Posterior vena cava (tissue), 2 donors: ENCODE measurements at places on chromosomes 6 and 20. TPM values are rescaled to one million over a fixed set of nuclear protein-coding genes. Genes with fewer than 3 reads are reported as not detected.

DNA sequence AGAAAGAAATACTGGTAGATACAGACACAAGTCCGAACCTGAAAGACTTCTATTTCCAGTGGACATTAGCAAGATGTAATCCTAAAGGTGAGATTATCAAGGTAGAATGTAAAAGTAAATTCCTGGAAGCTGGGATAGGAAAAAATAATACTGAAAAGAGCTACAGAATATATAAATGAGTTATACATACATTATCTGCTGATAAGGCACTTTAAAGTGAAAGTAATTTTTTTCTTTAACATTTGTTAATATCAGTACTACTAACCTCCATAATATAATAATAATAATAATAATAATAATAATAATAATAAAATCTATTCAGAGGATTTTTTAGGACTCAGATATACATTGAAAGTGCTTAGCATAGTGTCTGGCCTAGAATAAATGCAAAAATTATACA lies 102.5 kb downstream of the RFX6 start:
- no peak for DNase-seq

DNA sequence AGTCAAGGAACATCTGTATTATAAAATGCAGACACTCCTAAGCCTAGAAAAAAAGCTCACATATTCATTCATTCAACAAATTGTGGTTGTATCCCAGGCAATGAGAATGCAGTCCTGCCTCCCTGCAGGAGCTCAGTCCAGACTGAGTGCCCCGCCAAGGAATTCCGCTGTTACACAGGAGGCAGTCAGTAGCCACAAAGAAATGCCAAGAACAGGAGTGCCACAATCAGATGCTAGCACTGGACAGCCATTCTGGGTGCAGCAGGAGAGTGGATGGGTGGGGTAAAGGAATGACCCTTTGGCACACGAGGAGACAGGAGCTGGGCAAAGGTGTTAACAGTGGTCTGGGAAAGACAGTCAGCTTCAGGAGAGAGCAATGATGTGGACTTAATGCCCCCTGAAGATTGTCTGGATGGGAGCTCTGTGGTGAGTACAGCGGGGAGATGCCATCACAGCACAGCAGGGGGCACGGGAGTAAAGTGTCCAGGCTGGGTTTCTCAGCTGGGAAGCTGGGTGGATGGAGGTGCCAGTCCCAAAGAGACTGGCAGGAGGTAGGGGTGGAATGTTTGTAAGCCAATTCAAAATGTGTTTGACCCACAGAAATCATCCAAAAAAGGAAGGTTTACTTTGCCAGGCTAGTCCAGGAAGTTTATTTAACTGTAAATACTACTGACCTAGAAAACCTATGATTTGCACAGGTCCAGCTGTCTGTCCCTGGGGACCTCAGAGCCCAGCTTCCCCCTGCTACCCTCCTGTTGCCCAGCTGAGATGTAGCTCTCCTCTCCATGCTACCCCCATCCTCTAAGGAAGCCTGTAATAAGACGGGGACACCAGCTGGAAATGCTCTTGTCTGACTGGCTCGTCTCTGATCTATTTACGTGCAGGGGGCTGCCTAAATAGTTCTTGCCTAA lies 84.1 kb downstream of the SLC23A2 start:
- no peak for DNase-seq

C6orf163 gene
- total RNA-seq = 2.7 TPM

CRIP3 gene
- total RNA-seq = 1.00 TPM

RAD21L1 gene
- total RNA-seq = not detected

BTBD9 gene
- 16.3 TPM for total RNA-seq
